NCI-H774 (cell line): ENCODE measurements at places on chromosomes 13 and 19.

DNA sequence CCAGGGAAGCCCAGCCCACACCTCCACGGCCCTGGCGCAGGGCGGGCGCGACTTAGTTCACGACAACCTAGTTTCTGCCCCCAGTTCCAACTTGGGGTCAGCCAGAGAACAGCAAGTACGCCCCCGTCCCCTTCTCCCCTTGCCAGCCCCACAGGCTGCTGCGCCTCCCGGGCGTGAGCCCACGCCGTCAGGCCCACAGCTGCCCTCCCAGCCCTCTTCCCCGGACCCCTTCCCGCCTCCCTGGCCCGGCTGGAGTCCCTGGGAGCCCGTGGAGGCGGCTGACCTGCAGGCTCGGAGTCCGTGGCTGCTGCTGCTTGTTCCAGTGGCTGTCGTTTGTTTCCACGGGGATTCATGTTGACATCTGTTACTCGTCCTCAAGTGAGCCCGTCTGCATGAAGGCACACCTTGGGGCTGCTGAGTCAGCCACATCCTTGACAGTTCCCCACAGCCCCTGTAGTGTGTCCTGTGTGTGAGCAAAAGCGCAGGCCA is 86.0 kb downstream of the ATP11A start:
- DNase-seq = no peak

GRCh38 chr13:33260168-33261098 is 25.1 kb downstream of the STARD13 start:
- no peak for DNase-seq

GRCh38 chr19:30719999-30720345 is 347.8 kb downstream of the ZNF536 start:
- no peak for DNase-seq

DNA sequence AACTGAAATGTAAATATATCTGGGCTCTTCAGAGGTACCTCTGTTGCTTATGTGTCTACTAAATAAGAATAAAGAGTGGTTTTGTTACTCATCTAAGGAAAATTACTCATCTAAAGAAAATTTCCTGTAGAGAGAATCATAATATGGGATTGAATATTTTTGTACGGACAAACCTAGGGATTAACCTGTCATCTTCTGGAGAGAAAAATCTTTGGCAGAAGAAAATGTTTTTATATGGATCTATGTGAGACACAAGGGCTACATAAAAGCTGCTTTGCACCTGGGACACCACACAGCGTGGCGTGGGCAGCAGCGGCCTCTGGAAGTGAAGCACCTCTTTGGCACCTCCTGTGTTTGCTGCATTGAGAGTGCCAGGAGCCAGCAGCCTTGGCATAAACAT is 242.9 kb upstream of the DACH1 start:
- DNase-seq = no peak

GRCh38 chr19:42555801-42556200 is 27.5 kb upstream of the CEACAM1 start:
- DNase-seq = no peak

DNA sequence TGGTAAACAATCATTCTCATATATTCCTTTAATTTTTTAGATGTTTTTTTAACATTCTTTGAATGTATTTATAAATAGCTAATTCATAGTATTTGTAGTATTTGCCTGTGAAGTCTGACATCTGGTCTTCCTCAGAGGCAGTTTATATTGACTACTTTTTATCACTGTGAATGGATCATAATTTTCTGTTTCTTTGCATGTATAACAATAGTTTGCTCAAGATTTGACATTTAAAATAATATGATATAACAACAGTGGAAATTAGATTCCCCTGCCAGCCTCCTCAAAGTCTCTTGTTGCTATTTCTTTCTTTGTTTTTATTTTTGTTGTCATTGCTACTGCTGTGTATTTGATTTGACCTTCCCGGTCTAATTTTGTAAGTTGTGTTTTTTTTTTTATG is 297.0 kb upstream of the PCDH20 start:
- no peak for DNase-seq
